ENCODE measurements at places on chromosomes 12 and 14. TPM values are rescaled to one million over a fixed set of nuclear protein-coding genes. Genes with fewer than 3 reads are reported as not detected.

- no peaks in the 10 kb centered on the region for H3K4me1 ChIP-seq
- no peaks in the 10 kb centered on the region for H3K36me3 ChIP-seq
- no peak overlapping the region for H3K4me3 ChIP-seq
- DNase-seq, result no peak
Observed at GRCh38 chr12:106978035-106978800, 8.7 kb downstream of the MTERF2 start.

GRCh38 chr14:100573002-100573756 lies 14.0 kb downstream of the BEGAIN start:
- no peak overlapping the region for H3K4me3 ChIP-seq
- no peaks in the 10 kb centered on the region for H3K27me3 ChIP-seq
- DNase-seq, result no peak
- H3K27ac ChIP-seq, result no peak overlapping the region
- H3K4me1 ChIP-seq, result no peaks in the 10 kb centered on the region

NYNRIN gene
- total RNA-seq, result 6.4 TPM

STAC3 gene
- 3.2 TPM for total RNA-seq

LAG3 gene
- total RNA-seq, result 0.80 TPM

All from breast epithelium (tissue), 4 donors.